ENCODE measurements at places on chromosomes 5 and 9.

DNA sequence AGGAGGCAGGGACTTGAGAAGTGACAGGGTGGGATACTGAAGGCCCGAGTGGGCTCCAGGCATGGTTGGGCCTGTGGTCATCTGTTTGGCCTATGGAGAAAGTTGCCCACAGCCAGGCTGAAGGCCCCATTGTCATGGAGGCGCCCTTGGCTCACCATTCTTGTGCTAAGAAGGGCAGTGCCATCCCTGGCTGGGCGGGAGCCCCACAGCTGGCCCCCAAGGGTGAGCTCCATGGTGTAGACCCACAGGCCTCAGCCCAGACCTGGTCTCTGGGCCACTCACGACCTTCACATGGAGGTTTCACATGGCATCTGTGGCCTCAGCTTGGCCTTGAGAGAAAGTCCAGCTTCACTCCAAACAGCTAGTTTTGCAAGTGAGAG is 34.3 kb upstream of the PRDM12 start:
- no peak for DNase-seq

- peak; percentile 0 for DNase-seq
These were observed 402 bp downstream of the BRD8 start for GRCh38 chr5:138177941-138178515.

DNA sequence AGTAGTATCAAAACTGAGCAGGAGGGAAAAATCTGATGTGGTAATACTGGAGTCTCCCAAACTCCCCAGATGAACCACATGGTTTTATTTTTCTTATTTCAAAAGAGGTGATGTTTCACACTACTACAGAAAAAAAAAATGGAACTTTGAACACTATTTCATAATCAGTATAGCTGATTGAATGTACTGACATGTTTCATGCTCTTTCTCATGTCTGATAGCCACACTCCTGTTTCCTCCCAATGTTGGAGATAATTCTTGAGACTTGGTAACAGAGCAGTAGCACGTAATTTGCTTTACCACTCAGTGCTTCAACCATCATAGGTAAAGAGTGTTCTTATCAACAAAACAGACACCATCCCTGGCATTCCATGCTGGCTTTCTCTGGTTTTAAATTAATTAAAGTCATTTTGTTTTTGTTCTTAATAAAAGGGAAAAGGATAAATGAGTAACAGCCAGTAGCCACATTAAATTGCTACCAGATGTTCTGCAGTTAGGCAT is 85.2 kb downstream of the MUSK start:
- no peak for DNase-seq

DNA sequence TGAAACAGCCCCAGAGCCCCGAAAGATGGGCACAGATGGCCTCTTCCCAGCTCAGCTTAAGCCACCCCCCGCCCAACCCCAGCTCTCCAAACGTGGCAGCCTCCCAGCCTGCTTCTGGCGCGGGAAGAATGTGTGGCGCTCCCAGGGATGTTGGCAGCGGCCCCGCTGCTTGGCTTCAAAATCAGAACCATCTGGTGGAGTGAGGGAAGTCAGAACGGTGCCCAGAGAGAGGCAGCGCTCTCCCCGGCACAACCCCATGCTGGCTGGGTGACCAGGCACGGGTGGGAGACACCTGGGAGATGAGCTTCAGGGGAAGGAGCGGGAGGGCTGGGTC is 72.7 kb upstream of the ORM1 start:
- no peak for DNase-seq

DNA sequence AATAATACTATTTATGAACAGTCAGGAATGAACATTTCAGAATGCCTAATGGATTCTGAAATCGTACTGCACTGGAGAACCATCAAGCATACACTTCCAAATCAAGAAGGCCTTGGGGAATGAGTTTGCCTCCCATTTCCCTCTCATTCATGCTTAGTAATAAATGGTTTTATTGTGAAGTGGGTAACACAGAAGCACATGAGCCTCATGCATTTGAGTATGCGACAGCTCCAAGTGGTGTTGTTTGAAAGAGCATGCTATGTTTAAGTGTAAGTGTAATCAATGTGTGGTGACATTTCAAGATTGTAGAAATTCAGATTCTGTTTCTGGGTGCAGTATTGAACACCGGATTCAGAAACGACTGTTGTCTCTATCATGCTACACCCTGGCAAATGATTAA is 60.0 kb downstream of the SGCD start:
- DNase-seq: no peak

DNA sequence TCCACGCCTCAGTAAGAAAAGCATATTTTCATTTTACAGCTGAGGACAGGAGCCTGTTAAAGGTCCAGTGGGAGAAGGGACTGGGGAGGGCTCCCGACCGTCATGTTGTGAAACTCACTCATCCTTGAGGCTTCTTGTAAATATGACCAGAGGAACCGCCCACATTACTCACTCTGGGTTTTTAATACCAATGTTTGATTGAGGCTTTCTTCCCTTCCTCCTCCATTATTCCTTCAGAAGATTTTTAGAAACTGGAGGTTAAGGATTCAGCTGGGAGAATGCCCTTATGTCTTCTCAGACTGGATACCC is 61.4 kb upstream of the GLRX start:
- no peak for DNase-seq

- DNase-seq: no peak
These were observed 31.6 kb upstream of the ACOT12 start for GRCh38 chr5:81425569-81425968.

- no peak for DNase-seq
These were observed 163.7 kb downstream of the FGF10 start for GRCh38 chr5:44225231-44226160.

DNA sequence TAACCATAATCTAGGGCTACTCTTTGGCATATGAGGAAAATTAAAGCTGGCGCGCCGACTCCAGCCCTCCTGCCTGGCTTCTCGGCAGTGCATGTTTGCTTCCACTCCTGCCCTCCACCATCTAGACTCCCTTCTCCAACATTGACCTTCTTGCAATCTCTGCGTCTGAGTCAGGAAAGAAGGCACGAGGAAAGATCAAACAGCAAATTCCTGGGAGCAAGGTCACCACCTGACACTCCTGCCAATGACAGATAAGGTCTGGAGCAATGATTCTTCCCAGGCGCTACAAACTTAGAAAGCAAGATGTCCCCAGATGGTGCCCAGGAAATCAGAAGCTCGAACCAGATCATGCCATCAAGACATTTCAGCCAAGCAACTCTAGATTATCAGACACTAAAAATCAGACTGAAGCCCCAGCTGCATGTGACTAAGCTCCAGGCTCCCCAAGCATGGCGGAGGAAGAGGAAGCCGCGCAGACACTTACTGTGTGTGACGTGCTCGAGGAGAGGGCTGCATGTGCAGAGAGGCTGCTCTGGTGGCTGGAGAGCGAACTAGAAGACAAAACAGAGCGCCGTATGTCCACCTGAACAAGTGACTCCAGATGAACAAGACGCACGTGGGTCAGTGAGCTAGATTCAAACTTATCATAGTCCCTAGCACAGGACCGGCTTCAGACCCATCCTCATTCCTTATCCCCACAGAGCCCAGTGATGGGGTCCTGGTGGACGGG is 115.3 kb downstream of the UBE2R2 start:
- no peak for DNase-seq

DNA sequence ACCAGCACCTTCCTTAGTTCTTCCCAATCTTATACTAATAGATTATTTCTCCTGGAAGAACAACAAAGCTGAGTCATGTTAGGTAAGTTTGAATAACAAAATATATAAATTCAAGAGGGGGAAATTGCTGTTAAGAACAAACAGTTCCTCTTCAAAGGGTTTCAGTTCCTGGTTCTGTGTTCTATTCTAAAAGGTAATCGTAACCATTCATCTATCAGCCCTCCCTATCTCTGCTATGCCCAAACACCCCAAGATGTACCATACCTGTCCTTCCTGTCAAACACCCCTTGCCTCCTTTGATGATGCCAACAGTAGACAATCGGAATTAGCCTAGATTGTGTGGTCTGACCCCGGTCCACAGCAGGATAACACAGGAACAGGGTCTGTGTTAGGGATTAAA is 4.2 kb upstream of the RNF180 start:
- DNase-seq: no peak

DNA sequence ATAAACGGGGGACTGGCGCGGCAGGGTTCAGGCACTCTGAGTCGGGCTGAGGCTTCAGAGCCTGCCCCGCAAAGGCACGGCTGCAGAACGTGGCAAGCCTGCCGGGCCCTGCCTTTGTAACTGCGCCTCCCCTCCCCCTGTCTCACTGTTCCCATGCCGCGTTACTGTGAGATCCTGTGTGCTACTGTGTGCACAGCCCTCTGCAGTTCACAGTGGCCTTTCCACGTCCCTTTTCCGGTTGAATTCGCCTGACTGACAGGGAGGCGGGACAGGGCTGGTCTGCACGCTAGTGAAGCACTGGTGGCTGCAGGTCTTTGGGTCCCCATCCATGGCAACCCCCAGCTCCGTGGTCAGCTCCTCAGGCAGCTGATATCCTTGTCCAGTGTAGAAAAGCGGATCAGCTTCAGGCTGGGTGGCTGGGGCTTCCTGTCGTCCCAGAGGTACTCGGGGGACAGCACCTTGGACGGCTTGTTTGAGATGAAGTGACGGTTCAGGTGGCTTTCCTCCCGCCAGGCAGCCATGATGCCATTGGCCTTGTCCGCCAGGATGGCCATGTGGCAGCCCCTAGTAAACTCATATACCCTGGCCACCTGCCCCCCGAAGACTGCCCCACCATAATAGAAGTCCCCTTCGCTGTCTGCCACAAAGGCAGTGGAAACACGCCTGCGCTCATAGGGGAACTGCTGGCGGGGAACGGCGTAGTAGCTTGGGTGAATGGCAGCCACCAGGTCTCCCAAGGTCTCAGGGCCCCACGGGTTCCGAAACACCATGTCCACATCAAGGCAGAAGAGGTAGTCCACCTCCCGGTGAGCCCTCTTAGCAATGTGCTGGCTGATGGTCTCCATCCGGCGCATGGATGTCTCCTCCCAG is 10.3 kb downstream of the GBGT1 start:
- DNase-seq: no peak

DNA sequence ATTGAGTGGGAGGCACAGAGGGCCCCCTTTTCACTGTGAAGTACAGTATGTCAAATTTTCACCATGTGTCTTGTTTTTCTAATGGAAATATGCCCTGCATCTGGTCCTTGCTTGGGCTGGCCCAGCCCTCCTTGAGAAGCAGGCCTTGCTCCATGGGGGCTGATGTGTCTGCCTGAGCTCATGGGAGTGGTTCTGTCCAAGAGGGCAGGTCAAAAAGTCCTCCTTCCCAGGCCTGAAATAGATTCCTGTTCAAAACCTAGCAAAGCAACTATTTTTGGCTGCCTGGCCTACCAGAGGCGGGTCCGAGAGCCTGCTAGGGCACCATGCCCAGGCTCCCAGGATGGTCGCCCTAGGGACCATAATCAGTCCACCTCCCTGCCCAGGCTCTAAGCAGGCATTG is 40.5 kb upstream of the NEURL1B start:
- no peak for DNase-seq

- DNase-seq: no peak
These were observed 159.5 kb upstream of the ACTBL2 start for GRCh38 chr5:57642066-57642465.

DNA sequence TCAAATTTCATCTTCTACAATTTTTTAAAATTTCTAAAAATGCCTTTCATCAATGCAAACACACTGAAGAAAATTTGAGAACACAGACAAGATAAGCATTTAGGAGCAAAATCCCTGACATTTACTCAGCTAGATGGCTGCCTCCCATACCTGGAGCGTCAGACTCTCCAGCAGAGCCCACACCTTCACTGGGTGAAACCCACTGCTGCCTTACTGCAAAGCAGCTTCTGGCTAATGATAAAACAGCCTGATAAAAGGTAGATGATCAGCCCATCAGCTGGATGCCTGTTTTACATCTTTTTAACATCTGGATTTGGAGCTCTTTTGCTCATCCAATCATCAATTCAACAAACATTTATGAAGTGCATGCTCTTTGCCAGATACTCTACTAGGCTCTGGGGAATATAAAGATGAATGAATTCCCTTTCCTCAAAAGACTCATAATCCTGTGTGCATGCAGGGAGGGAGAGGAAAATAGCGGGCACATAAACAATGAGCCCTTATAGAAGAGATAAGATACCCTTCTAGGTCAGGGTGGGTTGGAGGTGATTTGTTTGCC is 271.2 kb downstream of the SAXO1 start:
- DNase-seq: no peak

GRCh38 chr5:97531549-97531948 is 348.5 kb upstream of the RIOK2 start:
- DNase-seq: no peak

- DNase-seq: no peak
These were observed 24.6 kb downstream of the EDIL3 start for GRCh38 chr5:84360056-84360455.

Data from stimulated activated CD8-positive, alpha-beta memory T cell treated with anti-CD3 and anti-CD28 coated beads, Interleukin-4, amount 100 ng/mL, for 1 hour (primary cell).